ENCODE measurements at places on chromosomes 5 and 9.
A peak's percentile ranks its signal among the peaks of the same experiment; 100 is the strongest.

DNA sequence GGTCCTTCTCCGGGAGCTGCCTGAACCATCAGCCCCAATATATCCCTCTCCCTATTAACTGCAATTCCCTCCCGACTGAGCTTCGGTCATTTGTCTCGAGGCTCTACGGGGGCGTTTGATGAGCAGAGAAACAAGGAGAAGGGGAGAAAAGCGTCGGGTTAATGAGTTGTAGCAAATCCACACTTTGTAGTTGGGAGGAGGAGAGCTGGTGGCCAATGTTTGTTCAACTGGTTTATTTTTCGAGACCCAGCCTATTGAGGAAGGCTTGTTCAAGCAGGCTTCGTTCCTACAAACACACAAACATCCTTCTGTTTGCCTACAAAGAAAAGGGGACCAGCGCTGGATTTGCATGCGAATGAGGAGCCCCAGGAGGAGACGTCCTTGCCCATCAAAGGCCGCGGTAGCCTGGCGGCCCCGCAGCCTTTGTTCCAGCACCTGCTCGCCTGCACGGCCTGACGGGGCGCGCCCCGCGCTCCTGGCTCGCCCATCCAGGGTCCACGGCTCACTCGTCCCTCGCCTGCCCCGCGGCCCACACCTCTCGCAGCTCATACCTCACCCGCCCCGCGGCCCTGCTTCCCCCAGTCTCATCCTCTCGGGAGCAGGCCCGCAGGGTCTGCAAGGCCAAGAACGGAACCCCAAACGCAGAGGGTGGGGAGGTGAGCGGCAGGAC, 4.6 kb downstream of the FOXD1 start:
- DNase-seq, result no peak

GRCh38 chr9:88799541-88800328, 191.5 kb upstream of the S1PR3 start:
- DNase-seq, result no peak

- DNase-seq, result no peak
These were observed 3.6 kb downstream of the ZFP2 start for GRCh38 chr5:178899289-178899688.

GRCh38 chr5:131749723-131750470, 46.9 kb downstream of the FNIP1 start:
- no peak for DNase-seq

DNA sequence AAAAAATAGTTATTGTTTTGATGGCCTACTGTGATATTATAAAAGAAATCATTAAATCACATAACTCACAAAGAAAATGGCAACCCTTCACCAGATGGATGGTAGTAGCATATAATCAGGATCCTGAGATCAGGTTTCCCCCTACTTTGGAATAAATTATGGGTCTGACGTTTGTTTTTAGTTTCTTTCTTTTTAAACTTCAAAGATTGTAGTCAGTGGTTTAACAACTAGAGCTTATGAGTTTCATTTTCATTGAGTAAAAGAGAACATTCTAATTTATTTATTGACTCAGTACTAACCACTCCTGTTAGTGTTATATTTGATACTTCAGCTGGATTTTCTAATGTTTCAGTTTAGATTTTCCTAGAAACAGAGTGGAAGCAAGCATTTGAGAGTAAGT, 218.0 kb upstream of the PCSK5 start:
- DNase-seq, result no peak

DNA sequence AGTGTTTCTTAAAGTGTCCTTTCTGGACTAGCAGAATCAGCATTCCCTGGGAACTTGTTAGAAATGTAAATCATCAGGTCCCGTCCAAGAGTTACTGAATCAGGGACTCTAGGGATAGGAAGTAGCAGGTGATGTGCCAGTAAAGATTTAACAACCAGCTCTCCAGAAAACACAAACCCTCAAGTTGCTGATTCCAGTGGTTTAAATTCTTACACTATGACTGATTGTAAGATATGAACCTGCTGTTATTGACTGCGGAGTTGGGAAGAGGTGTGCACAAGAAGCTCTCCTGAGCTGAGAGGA, 39.1 kb upstream of the BASP1 start:
- no peak for DNase-seq

- DNase-seq, result no peak
These were observed 10.5 kb downstream of the SLC2A8 start for GRCh38 chr9:127407492-127407843.

- DNase-seq, result peak; percentile 29
These were observed 34.2 kb upstream of the MIER3 start for GRCh38 chr5:56985936-56986625.
